ENCODE measurements at places on chromosomes 11 and 22.
A peak's percentile ranks its signal among the peaks of the same experiment; 100 is the strongest.

DNA sequence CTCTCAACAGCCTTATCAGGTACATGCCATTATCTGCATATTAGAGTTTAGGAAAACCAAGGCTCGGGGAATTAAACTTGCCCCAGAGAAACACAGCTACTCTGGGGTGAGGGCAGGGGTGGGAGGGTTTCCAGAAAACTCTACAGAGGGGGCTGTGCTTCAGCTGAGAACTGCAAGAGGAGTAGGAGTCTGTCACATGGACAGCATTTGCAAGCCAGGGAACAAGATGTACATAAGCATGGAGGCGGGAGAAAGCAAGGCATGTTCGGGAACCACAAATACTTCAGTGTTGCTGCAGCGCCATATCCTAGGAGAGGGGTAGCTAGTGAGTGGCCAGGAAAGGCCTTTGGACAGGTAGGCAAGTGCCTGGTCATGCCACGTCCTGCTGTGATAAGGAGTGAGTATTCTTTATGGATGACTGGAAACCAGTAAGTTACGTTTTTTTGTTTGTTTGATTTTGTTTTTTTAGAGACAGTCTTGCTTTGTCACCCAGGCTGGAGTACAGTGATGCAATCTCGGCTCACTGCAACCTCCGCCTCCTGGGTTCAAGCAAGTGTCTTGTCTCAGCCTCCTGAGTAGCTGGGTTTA is 57.2 kb downstream of the GRAMD1B start:
- DNase-seq, result no peak

DNA sequence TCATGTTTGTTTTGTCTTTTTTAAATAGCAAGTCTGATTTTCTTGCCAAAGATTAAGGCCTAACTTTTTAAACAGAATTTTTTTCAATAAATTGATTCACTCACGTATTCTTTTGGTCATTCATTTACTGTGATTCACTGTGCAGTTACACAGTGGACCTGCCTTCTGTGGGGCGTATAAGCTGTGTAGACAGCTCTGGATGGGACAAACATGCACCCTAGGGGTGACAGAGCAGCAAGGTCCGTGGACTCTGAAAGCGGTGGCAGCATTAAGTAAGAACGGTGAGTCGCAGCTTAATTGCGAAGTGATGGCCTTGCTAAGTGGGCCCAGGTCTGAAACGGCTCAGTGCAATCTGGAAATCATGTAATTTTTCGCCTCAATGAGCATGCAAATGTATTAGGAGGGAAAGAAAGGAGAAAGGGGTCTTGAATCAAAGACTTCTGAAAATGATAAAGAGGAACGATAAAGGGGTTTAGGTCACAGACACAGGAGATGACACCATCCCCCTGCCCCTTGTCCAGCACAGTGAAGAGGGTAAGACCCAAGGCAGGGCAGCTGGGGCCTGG is 113.1 kb downstream of the SPATA19 start:
- no peak for DNase-seq

DNA sequence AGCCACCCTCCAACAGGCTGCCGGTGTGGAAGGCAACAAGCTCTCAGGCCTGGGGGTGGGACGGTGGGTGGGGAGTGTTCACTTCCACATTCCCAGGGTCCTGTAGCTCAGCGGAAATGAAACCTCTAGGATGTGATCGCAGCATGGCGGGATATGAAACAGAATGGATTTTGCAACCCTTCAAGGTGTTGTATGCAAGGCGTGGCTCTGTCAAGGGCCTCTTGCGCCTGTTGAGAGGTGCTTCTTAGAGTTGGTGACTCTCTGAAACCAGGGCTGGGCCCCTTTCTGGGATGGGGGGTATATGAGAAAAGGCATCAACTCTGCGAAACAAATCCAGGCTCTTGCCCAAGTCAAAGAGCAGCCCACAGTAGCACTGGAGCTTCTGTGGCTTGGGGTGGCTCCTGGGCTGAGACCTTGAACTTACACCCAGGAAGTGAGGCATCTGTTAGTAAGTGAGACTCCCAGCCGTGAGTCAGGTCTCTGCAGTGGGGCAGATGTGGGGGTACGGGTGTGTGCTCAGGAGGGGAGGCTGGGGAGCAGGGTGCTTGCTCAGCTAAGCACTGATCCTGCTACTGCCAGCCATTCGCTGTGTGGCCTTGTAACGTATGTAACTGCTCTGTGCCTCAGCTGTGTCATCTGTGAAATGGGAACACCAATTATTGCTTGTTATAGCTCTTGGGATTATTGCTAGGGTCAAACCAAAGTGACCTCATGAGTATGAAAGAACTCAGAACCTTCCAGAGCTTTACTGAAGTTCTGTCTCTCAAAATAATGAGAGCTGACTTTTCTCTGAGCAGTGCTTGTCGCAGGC is 28.3 kb downstream of the NECTIN1 start:
- DNase-seq, result no peak

- peak; percentile 16 for DNase-seq
Measured at GRCh38 chr22:27472975-27473374, 328.6 kb downstream of the MN1 start.

DNA sequence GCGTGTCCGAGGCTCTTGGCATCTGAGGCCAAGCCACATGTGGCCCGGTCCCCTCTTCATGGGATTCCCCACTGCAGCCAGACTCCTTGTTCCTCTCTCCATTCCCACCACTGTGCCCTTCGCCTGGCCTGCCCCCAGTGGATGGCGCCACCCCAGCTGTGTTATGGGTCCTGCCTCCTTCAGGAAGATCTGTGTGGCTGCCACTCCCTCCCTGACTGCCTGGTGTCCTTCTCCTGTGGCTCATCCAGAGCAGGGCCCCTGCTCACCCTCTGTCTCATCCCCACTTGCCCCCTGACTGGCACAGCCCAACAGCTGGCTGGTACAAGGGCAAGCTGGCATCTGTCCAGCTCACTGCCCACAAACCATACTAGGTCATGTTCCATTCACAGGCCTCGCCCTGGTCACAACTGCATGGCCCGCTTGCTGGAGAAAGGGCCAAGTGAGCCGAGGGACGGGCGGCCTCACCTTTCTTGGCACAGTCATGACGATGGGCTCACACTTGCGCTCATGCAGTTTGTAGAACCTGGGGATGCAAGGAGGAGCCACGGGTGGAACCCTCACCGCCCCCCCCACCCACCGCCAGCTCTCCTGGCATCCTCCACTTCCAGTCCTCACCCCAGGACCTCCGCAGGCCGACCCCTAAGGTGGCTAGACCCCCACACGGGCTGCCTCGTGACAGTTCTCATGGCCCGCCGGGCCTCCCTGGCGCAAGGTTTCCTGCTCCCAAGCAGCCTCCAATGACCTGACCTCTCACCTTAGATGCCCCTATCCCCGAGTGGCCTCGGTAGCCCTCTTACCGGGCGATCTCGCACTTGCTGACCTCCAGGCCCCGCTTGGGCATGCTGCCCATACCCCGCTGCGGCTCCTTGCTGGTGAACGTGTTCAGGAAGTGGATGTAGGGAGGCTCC is 2.1 kb upstream of the PTPRCAP start:
- DNase-seq, result no peak

Data from NCI-H510A (cell line).